Activated naive CD8-positive, alpha-beta T cell treated with anti-CD3 and anti-CD28 coated beads, Interleukin-2, amount 10 ng/mL, durations not matched to agents 7 days and 5 days (primary cell): ENCODE measurements at places on chromosomes 12 and 14.

GRCh38 chr12:87678453-87678852 is 350.7 kb downstream of the C12orf50 start:
- no peak for DNase-seq

- peak; percentile 61 for DNase-seq
These were observed 19.9 kb downstream of the CDKN1B start for GRCh38 chr12:12736759-12737676.

DNA sequence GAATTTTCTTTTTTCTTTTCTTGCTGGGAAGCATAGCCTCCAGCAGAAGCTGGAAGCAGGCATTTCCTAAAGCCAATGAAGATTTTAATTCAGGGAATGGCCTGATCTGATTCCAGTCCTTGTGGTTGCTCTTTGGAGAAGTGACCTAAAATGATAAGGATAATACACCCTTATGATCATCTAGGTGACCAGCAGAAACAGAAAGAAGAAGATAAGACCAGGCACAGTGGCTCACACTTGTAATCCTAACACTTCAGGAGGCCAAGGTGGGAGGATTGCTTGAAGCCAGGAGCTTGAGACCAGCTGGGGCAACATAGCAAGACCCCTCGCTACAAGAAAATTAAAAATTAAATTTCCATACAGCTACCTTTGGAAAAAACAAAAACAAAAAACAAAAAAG is 51.2 kb downstream of the EEA1 start:
- DNase-seq, result no peak

- no peak for DNase-seq
These were observed 37.4 kb downstream of the EPS8 start for GRCh38 chr12:15751741-15752140.

- no peak for DNase-seq
These were observed 3.0 kb downstream of the GALNT8 start for GRCh38 chr12:4723226-4723625.

GRCh38 chr12:96810057-96810456 is 97.0 kb upstream of the NEDD1 start:
- no peak for DNase-seq

GRCh38 chr12:64053117-64053516 is 169.0 kb downstream of the KICS2 start:
- DNase-seq, result no peak

- DNase-seq, result no peak
These were observed 56.5 kb downstream of the HSPB8 start for GRCh38 chr12:119235197-119235751.

DNA sequence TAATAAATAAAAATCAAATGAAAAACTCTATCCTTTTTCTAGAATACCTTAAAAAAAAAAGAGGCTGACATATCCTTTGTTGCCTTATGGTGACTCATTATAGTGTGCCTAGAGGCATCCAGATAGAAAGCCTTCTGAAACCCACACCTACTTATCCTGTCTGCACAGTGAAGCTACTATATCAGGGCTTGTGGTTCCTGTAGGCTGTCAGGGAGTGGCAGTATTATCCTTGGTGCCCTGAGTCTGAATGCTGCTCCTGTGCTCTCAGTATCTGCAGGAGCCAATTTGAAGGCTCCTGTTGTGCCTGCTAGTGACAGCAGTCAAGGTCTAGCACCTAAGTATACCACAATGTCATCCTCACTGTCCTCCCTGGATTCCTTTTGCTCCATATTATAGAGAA is 168.4 kb upstream of the AVPR1A start:
- DNase-seq, result no peak

DNA sequence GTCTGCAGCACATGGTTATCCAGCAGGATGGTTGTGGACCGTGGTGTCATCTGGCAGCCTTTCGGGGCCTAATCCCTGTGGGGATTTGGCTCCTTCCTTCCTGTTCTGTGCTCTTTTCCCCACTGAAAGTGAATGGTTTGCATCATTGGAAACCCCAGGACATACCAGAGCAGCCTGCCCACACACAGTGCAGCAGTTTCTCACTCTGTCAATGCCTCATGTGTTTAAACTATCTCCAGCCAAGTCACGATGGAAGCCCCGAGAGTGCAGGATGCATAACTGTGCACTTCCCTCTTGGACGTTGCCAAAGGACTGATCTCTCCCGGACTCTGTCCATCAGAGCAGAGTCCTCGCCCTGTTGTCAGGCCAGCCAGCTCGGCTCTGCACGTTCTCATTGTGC is 29.0 kb upstream of the AMN start:
- DNase-seq, result no peak

- no peak for DNase-seq
These were observed 14.4 kb downstream of the OXA1L start for GRCh38 chr14:22780941-22781300.

DNA sequence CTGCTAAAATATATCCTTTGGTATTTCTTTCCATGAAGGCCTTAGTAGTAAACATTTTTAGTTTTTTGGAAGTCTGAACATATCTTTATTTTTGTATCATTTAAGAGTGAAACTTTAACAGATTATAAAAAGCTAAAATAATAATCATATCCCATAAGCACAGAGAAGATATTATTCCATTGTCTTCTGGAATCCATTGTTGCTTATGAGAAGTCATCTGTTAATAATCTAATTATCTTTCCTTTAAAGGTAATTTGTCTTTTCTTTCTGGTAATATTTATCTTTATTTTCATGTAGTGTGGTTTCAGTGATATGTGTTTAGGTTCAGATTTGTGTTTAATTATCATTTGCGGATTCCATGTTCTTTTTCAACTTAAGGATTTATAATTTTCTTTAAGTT is 261.7 kb downstream of the MSRB3 start:
- DNase-seq, result no peak

DNA sequence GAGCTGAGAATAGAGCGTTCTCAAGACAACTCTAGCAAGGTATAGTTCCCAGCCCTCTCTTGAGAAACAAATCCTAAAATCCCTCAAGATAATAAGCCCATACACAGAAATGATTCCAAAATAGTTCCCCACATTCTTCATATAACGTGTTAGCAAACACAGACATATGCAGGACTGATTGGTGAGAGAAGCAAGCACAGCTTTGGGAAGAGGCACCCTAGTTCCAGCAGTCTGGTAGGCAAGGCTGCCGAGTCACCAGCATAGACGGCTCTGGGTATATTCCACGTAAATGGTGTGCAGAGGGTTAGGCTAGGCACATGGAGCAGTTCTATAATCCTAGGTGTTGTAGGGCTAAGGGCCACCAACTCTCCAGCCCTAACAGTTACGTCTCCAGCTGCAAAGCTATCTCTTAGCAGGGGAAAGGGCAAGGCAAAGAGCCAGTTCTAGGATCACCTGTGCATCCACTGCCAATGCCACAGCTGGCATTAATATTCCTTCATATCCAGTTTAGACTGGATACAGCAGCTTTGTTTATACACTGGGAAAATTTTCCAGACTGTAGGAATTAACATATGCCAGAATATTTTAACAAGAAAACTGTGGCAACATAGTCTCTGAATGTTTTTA is 52.9 kb downstream of the SH2B3 start:
- no peak for DNase-seq

DNA sequence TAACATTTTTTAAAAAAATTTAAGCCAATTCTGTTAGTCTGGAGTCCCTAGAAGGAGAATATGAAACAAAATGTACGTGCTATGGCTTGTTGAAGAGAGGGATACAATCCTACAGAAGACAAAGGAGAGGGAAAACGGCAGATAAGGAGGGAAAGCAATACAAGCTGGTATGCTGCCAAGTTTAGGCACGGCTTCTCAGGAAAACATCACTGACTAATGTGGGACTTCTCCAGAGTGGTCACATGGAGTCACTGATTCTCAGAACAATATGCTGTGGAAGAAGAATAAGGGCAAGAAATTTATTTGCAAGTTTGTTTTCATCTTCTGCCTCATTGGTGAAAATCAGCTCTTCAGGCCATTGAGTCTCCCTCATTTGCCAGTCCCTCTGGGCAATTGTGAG is 22.9 kb upstream of the NR1H4 start:
- no peak for DNase-seq

GRCh38 chr12:12562016-12562483 is 613 bp downstream of the DUSP16 start:
- no peak for DNase-seq

- DNase-seq, result no peak
These were observed 25.0 kb downstream of the CREBL2 start for GRCh38 chr12:12636641-12637040.

DNA sequence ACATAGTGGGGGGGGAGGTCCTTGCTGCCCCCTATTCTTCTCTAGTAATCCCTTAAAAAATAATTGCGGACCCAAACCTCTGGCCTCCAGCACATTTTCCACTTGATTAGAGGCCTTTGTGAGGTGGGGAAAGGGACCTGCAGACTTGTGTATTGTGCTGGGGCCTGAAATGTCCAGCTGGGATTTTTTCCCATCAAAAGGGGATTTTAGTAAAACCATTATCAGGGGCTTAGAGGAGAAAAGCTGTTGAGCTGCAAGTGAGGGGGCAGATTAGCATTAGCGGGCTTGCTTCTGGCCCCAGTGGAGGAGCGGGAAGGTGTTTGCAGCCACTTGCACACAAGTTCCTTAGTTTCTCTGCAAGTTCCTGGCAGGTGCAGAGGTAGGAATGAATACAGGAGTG is 13.9 kb downstream of the FBXL14 start:
- no peak for DNase-seq

- DNase-seq, result peak; percentile 69
These were observed 252.2 kb upstream of the FOXN3 start for GRCh38 chr14:89669193-89669592.

DNA sequence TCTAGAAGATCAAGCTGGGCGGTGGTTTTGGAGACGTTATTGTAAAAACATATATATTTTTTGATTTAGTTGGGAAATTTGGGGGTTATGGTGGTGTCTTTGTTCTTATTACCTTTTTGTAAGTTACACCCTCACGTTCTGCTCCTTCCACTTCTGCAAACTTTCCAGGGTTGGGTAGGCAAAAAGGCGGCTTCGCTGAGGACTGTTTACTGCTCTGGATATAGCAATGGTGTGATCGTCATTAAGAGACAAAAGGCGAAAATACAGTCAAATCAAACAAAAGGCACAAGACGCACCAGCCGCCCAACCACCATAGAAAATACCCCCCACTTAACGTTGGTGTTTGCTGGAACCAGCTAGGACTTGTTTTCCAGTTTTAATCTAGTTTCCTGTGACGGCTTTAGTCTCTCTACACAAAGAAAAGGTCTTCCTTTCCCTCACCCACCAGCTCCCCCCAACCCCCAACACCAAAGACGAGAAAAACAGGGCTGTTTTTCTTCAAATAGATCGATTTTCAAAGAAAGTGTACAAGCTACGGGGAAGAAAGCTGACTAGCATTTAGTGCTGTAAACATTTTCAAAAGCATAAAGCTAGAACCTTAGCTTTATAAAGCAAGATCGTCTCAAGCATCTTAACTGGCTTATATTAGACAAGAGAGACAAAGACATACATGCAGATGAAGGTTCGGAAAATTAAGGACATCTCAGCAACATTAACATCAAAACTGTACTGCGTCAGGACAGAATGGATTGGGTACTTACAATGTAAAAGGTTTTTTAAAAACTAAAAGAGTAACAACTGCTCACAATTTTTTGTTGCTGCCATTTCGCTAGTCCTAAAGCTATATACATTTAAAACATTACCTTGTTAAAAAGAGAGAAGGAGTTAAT is 2.0 kb upstream of the SETD1B start:
- DNase-seq, result no peak

GRCh38 chr14:20614038-20614840 is 23.1 kb upstream of the RNASE12 start:
- DNase-seq, result no peak

GRCh38 chr14:54502602-54503001 is 7.1 kb upstream of the CGRRF1 start:
- no peak for DNase-seq

GRCh38 chr12:1444142-1444516 is 150.3 kb downstream of the FBXL14 start:
- DNase-seq, result no peak

GRCh38 chr14:63200035-63200740 is 4.1 kb upstream of the RHOJ start:
- DNase-seq, result no peak

DNA sequence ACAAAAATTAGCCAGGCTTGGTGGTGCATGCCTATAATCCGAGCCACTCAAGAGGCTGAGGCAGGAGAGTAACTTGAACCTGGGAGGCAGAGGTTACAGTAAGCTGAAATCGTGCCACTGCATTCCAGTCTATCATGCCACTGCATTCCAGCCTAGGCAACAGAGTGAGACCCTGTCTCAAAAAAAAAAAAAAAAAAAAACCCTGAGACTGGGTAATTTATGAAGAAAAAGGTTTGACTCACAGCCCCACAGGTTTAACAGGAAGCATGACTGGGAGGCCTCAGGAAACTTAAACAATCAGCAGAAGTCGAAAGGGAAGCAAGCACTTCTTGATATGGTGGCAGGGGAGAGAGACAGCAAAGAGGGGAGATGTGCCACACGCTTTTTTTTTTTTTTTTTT is 123.2 kb downstream of the GXYLT1 start:
- DNase-seq, result no peak

DNA sequence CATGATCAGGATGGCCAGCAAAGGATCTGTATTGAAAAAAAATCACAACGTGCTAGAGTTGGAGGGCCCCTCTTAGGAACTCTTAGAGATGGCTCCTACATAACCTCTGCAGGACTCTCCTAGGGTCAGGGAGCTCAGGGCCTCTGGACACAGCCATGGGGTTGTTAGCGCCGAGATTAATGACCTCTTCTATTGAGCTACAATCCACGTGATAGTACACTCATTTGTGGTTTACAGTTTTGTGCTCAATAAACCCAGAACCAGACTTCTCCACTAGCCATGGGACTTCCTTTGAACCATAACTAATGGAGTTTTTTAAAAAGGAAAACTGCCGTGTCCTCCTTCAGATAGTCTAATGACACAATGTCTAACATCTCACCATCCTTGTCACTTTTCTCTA is 29.6 kb upstream of the HDAC7 start:
- DNase-seq, result no peak

- DNase-seq, result no peak
These were observed 76.5 kb downstream of the FBXL14 start for GRCh38 chr12:1517734-1518525.
